ENCODE measurements at places on chromosomes 13 and 19.

DNA sequence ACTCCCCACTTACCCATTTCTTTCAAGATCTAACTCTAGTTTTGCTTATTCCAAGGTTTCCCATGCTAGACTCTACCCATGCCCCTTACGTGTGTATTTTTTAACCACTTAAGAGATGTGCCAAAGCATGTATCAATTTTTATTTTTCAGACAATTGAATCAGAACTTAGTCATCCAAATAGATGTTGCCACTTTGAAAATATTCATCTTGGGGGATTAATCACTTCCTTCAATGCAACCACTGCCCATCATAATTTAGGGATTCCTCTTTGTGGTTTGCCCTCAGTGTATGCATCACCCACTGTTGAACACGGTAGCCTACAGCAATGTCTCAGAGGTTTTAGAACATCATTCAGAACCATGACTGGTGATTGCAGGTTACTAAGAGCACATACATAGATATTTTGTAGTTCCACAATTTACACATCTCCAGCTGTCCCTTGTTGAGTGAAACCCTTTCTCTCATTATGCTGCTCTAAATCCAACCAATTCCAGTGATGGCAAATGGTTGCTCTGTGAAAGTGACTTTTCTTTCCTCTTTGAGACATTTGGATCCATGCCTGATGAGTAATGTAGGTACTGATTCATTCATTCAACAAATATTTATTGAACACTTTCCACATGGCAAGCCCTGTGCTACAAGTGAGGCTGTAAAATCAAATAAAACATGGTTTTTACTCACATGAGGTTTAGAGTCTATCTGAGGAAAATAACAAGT lies 60.6 kb upstream of the SERP2 start:
- DNase-seq = peak; percentile 96

- DNase-seq = no peak
These were observed 169.3 kb downstream of the IER2 start for GRCh38 chr19:13319526-13319925.

GRCh38 chr13:43985422-43986072 lies 105.8 kb downstream of the LACC1 start:
- DNase-seq = no peak

GRCh38 chr13:84567848-84568247 lies 685.6 kb upstream of the SLITRK1 start:
- no peak for DNase-seq

GRCh38 chr13:24452044-24452443 lies 60.5 kb downstream of the PARP4 start:
- DNase-seq = no peak

- no peak for DNase-seq
These were observed 23.4 kb downstream of the MED26 start for GRCh38 chr19:16604615-16605014.

DNA sequence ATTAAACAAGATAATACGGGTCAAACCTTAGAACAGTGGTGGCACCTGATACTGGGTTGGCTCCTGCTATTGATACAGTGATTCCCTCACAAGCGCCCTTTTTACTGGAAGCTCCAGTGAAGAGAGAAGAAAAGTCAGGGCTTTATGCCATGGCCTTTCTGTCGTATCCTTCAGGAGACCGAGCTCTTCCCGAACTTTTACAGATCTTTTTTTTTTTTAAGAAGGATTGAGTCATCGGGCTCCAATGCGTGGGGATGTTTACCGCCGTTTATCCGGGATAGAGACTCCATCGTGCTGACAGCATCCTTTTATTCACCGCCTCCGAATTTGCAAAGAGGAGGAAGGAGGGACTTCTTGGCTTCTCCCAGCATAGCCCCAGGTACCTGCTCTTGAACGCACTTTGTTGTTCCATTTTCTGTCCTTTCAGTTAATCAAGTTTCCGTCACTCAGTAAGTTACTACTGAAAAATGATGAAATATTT lies 574 bp downstream of the ZNF227 start:
- peak; percentile 36 for DNase-seq

DNA sequence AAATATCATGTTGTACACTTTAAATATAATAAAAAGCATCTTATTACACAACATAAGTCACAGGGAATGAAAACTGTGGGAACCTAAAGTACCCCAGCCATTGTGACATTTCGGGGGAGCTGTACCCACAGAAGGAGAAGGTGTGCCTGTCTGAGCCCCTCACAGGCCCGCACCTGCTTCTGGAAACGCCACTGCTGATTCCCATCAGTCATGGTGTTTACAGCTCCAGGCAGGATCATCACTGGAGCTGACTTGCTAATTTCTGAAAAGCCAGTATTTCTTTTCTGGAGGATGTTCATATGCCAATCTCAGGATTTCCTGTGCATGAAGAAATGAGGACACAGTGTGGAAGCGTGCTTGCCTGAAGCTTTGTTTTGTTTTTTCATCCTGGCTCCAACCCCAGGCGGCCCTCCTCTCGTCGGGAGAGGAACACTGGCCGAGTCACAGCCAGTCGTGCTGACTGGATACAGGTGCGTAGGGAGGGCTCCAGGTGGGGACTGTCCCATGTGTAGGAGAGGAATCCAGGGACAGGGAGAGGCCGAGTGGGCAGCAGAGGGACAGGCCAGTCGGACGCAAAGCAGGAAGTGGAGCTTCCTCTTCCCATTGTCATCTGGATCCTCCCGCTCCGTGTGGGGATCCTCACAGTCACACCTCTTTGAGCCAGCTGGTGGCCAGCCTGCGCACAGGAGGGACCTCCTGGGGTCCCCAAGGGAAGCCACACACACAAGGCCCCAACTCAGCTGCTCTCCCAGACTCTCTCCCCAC lies 4.2 kb upstream of the ATP12A start:
- no peak for DNase-seq

DNA sequence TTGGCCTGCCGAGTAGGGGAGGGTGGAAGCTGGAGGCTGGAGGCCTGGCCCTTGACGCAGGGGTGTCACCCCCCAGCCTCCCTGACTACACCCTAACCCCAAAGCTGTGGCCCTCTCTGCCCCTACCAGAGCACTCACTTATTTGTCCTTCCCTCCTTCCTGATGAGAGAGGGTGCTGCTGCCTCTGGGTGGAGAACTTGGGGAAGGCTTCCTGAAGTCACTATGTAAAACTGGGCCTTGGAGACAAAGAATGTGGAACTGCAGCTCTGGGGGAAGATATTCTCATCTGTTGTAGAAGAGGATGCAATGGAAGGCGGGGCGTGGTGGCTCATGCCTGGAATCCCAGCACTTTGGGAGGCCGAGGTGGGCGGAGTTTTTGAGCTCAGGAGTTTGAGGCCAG lies 485.2 kb downstream of the ZNF536 start:
- DNase-seq = no peak

GRCh38 chr13:94967183-94968039 lies 255.1 kb upstream of the SOX21 start:
- no peak for DNase-seq

- peak; percentile 2 for DNase-seq
These were observed 376.3 kb downstream of the PCDH20 start for GRCh38 chr13:61039302-61039701.

- DNase-seq = no peak
These were observed 1.7 kb downstream of the PTOV1 start for GRCh38 chr19:49852631-49853126.

GRCh38 chr19:6274756-6275155 lies 5.0 kb downstream of the MLLT1 start:
- DNase-seq = no peak

GRCh38 chr13:113224486-113224885 lies 15.1 kb downstream of the CUL4A start:
- no peak for DNase-seq

GRCh38 chr19:38551450-38551813 lies 66.3 kb downstream of the MAP4K1 start:
- no peak for DNase-seq

DNA sequence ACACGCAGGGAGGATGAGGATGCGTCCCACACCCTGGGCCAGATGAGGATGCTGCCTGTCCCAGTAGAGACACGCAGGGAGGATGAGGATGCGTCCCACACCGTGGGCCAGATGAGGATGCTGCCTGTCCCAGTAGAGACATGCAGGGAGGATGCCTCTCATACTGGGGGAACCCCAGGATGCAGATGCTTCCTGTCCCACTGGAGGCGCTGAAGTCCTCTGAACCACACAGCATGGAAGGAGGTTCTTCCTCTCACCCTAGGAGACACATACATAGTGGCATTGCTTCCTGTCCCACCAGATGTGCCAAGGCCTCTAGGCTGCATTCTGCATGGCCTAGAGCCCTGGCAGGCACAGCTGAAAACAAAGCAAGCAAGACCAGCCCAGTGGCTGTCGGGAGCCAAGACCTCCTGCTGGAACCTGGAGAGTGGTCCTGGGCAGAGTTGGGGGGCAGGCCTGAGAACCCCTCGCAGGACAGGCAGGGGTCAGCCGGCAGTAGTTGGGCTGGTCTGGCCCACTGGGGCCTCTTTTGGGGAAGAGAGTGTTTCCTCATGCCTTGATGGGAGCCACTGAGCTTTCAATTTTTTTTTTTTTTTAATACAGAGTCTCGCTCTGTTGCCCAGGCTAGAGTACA lies 4.3 kb downstream of the HPN start:
- DNase-seq = peak; percentile 30

DNA sequence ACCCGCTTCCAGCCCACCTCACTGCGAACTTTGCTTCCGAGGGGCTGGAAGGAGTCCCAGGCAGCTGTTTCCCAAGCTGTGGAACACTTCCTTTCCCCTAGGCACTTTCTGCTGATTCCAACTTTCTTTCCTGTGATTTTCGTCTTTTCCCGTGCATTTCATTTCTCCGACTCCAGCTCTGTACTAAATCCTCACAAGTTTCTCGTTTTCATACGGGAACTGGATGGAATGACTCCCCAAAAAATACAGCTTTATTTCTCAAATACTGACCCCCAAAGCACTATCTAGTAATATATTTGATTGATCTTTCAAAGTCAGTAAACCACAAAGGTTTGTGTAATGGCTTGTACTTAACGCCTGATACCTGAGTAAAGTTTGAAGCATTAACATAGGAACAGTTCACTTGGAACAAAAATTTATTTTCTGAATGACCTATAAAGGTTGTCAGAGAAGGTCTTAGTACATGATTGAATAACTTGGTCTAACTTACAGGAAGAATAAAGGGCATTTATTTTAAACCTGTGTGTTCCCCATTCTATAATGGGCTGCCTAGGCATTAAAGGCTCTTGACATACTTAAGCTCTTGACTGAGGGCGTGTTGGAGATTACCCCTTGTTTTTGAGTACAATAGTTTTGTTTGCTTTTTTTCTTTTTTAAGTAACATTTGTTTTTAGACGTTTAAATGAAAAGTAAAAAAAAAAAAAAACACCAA lies 1.3 kb upstream of the PCDH9 start:
- no peak for DNase-seq

- peak; percentile 12 for DNase-seq
These were observed 39.9 kb upstream of the CEACAM8 start for GRCh38 chr19:42634409-42635232.

GRCh38 chr13:99307247-99307646 lies at the start of gene GPR183:
Gene GPR183 (minus strand): TSS chr13:99307399. CDS start chr13:99296145, 11,254 bp downstream.
- peak; percentile 59 for DNase-seq

- DNase-seq = peak; percentile 98
These were observed 7.6 kb downstream of the EGLN2 start for GRCh38 chr19:40806423-40807146.

DNA sequence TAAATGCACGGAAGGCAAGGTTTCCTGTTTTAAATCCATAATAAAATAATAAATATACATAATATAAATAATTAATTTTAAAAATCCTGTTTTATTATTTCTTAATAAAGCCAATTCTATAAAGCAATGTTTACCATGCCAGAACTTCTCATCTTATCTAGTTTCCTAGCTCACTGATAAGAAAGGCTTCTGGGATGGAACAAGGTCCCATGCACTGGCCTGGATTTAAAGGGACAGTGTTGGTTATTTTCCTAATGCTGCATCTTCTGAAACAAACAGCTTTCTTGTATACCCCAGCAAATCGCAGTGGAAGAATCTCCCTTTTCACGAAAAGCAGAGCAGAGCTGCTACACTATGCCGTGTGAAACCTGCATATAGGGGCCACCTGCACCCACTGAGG lies 68.8 kb downstream of the LNX2 start:
- no peak for DNase-seq

GRCh38 chr13:94195715-94196114 lies 283.8 kb downstream of the DCT start:
- DNase-seq = peak; percentile 97

DNA sequence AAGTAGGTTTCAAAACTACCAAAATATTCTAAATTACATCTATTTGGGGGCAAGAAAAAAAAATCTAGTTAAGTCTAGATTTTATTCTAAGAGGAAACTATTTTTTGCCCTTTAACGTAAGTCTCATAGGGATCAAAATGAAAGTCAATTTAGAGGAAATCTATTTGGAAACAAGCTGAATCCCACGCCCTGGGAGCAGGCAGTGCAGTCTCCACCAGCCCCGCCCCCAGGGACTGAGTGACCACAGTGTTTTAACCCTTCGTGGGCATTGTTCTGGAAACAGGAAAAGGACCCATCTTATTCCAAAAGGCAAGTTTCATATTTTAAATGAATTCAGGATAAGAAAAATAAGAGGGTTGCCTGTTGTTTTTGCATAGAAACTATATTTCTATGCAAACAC lies 209.7 kb downstream of the SPRY2 start:
- DNase-seq = no peak

DNA sequence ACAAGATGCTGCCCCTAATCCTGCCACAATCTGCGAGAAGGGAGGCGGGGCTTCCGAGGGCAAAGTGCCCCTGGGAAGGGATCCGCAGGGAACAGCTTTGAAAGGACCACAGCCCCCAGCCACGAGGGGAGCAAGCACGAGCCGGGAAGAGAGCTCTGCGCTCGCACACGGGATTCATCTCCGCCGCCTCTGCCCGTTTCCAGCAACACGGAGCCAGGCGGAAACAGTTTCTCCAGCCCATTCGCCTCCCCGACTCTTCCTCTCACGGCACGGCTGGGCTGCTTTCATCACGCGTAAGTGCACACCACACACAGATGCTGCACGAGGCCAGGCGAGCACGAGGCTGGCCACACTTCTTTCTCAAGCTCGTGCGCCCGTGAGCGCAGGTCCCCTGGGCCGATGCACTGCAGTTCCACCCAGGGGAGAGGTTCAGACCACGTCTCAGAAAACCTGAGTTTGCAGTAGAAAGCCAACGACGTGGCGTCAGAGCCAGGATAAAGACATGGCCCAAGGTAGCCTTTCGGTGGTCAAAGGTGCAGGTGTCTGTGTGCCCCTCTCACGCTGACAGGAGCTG lies 33.6 kb downstream of the NAXD start:
- DNase-seq = no peak

- peak; percentile 79 for DNase-seq
These were observed 4.1 kb upstream of the KCNC3 start for GRCh38 chr19:50333235-50333736.

DNA sequence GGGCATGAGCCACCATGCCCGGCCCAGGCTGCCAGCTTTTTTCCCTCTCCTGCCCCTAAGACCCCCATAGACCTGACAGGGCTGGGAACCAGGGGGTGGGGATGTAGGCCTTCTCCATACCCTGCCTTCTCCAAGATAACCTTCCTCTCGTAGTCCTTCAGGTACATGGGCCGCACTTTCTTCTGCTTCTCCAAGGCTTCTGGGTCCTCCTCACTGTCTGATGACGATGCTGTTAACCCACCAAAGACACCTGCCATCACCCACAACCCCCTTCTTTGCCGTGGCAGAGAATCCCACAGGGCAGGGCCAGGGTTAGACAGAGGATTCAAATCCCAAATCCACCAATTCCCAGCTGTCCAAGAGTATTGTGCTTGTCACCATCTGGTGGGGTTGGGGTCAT lies 3.2 kb downstream of the KRI1 start:
- no peak for DNase-seq

- DNase-seq = peak; percentile 98
These were observed 33.3 kb upstream of the GAS6 start for GRCh38 chr13:113897161-113897560.
